ENCODE measurements at places on chromosomes 2 and 18.

DNA sequence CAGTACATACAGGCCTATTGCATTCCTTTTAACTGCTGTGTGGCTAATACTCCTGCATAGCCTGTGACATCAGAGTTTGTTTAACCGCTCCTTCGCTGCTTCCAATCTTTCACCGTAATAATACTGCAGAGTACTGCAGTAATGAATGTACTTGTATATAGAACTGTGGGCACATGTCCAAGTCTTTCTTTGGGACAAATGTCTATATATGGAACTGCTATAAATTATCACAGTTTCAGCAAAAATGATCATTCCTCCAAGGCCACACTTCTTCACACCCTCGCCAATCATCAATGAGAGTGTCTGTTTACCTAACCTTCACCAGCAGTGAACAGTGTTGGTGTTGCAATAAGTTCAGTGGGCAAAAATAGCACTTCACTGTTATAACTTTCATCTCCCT, 230.4 kb downstream of the SP3 start:
- DNase-seq = no peak

- no peak for DNase-seq
These were observed 23.2 kb upstream of the FAP start for GRCh38 chr2:162266460-162266760.

DNA sequence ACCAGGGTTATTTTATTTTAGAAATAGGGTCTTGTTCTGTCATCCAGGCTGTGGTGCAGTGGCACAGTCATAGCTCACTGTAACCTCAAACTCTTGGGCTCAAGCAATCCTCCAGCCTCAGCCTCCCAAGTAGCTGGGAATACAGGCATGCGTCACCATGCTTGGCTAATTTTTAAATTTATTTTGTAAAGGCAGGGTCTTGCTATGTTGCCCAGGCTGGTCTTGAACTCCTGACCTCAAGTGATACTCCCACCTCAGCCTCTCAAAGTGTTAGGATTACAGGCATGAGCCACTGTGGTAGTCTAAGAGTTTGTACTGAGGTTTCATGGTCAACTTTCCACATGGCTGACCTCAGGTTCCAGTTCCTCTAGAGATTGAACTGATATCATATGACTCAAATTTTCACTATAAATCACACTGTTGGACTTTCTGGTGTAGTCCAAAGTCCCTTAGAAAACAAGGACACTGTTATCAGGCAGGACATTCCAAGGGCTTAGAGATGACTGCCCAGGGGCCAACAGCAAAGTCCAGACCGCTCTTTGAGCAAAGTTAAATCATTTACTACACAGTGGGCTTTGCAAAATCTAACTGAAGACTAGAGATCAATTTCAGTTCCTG, 82.0 kb upstream of the MEX3C start:
- no peak for DNase-seq

- no peak for DNase-seq
These were observed 108.2 kb downstream of the ZNF516 start for GRCh38 chr18:76386886-76387285.

DNA sequence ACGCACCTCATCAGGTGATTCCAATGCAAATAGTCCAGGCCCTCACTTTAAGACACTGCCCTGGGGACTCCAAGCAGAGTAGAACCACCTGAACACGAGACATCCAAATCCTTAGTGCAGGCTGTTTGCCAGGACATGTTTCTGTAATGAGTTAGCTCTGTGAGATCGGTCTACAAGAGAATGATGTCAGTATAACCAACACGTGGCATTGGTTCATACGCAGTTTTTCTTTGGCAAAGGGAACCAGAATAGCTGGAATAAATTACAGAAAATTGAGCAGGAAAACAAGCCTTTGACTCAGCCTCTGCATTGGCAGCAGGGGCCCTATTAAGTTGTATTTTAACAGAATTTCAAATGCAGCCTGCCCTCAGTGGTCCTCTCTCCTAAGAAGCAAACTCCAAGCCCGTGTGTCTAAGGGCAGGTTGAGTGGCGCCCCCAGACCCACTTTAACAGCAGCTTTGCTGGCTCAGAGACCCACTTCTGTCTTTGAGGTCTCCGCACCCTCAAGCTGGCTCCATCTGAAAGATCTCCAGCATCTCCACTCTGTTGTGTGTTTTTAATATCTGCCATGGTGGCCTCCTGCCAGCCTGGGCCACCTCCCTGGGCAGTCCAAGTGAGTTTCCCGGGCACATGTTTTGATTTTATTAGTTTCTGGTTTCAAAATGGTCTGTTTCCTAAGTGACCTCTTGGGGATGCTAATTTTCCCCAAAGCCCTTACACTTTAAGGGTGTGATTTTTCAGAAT, 61.3 kb downstream of the ALPK2 start:
- DNase-seq = no peak

- DNase-seq = no peak
These were observed 1.7 kb downstream of the SH3RF3 start for GRCh38 chr2:109130723-109130995.

GRCh38 chr2:20182241-20182931, 42.5 kb downstream of the SDC1 start:
- no peak for DNase-seq

DNA sequence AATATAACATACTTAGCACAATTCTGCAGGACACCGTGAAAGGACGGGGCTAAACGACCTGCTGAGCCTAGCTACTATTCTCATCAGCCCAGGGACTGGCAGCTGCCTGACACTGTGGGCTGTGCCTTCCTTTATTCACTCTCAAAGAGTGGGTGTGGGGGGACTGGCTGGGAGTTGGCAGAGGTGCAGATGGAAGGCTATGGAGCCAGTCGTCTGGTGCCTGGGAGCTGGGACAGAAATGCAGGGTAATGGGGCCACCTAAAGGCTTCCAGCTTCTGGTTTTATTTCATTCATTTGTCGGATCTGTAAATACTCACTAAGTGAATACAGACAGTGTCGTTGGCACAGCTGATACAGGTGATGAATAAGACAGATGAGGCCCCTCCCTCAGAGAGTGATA, 56.0 kb upstream of the NFU1 start:
- no peak for DNase-seq

DNA sequence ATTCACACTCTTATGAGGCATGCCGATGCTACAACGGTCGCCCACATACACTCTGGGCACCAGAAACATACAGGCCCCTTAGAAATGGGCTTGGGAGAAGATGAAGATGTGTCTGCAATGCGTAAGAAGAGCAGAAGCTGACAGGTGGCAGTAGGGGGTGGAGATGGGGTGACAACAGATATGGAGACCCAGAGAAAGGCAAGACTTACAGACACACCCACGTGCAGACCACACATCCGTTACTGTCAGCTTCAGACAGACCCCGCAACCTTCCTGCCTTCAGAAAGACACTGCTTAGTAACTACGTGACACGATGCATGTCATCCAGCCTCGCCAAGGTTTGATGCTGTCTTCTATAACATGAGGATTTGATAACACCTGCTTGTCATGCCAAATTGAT, 89.5 kb downstream of the ZFP36L2 start:
- DNase-seq = no peak

Measured in stimulated activated CD4-positive, alpha-beta T cell treated with anti-CD3 and anti-CD28 coated beads, Interleukin-1b, Interleukin-23, amount 100 ng/mL, for 4 hours (primary cell).